ENCODE measurements at places on chromosomes 2 and 18.
A peak's percentile ranks its signal among the peaks of the same experiment; 100 is the strongest.

DNA sequence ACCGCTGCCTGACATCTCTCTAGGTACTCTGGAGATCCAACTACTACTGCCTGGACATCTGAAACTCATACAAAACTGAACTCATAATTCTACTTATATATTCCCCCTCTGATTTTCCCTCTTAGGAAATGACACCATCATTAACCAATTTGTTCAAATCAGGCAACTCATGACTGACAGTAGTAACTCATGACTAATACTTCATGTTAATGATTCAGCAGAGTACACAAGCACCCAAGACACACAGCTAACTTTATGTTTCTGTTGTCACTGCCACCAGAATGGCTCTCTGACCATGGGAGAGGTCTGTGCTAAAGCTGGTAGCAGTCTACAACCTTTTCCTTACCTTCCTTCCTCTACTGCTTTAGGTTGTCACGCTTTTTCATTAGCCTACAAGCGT, 91.1 kb downstream of the ITSN2 start:
- no peak for DNase-seq

- peak; percentile 31 for DNase-seq
Measured at GRCh38 chr2:23698721-23699579, 228.0 kb downstream of the ATAD2B start.

DNA sequence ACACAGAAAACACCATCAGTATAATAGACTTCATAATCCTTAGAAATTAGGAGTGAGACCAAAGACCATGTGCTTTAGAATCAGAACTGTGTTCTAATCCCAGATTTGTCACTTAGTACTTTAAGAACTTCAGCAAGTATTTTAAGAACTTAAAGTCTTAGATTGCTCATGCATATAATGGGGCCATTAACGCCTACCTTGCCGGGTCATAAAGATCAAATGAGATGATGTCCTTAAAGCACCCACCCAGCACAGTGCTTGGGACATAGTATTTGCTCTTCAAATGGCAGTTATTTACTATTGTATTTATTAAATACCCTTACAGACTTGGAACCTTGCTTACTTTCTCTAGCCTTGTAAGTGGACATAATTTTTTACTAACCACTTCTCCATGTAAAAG, 156.1 kb downstream of the GREB1L start:
- DNase-seq, result no peak

- DNase-seq, result peak; percentile 61
Measured at GRCh38 chr2:32357318-32358110, 691 bp downstream of the BIRC6 start.

- no peak for DNase-seq
Measured at GRCh38 chr2:232896720-232897597, 26.9 kb downstream of the SNORC start.

DNA sequence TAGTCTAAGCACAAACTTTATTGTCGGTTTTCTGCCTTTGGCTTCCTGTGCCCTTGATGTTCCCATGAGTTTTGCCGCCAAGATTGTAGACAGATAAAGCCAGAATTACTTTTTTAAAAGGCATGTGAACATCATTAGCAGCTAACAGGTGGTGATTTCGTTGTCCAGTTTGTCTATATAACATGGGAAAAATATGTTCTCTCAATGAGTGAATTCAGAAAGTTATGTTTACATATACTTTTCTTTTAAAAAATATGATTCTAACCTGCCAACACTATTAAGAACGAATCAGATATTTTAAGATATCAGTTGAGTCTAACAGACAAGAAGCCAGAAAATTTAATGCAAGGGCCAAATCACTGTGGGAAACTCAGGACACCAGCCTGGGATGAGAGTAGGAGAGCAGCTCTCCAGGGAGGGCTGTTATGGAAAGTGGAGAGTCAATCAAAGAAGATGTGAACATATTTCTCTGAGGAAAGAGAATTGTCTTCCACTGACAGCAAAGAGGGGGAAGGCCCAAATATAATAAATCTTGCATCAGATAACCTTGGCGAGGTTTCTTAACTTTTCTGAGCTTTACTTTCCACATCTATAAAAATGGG, 311.3 kb downstream of the ARHGAP15 start:
- DNase-seq, result no peak

- no peak for DNase-seq
Measured at GRCh38 chr2:161139098-161139987, 20.9 kb upstream of the TANK start.

DNA sequence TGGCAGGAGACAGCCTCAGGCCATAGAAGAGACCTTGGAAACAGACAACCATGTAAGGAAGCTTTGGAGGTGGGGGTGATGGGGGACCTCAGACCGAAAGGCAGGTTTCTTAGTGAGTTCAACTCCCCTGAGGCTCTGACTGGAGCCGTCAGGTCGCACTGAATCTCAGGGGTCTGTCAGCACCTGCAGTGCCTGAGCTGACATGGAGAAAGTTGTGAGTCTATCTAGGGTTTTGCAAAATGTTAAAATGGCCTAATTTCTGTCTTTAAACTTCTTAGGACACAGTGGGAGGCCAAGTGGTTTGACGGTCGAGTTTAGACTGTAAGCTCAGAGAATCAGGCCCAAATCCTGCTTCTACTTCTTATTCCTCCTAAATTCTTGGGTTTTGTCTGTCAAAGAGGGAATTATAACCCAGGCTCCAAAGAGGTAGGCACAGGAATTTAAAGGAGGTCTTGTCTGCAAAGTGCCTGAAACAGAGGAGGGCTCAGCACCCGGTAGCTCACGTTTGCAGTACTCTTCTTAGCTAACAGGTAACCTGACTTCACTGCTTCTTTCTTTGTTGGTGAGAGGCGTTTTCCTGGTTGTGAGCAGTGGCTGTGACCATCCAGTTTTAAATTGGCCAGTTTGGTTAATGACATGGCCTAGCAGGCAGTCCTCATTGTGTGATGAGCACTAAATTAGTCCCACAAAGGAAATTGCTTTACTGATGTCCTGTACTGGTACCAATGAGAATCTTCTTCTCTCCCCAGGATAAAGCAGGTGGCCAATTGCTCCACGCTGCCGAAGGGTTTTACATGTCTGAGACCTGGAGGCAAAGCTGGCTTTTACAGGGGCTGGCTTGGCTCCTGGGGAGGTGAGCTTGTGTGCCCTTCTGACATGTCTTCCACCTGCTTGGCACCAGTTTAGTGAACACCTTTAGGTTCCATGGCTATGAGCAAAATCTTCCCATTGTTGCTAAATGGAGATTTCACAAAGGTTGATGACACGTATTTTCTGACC, 95.7 kb downstream of the MYCN start:
- DNase-seq, result no peak

All from NCI-H69 (cell line).